ENCODE measurements at places on chromosomes 1 and 21.

DNA sequence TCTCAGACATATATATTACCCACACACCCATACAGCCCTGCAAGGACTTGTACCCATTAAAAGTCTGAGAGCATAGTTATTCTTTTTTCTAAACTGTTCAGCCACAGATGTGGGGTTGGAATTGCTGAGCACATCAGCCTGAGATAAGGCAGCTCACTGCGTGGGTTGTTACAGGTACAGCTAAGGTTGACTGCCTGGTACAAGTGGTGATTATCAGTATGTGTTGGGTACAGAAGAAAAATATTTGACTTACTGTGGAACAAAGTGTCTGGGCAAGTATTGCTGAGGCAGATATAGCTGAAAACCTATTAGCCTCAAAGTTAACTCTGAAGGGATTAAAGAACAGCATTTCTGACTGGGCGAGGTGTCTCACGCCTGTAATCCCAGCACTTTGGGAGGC, 5.0 kb downstream of the STX12 start:
- DNase-seq: no peak

DNA sequence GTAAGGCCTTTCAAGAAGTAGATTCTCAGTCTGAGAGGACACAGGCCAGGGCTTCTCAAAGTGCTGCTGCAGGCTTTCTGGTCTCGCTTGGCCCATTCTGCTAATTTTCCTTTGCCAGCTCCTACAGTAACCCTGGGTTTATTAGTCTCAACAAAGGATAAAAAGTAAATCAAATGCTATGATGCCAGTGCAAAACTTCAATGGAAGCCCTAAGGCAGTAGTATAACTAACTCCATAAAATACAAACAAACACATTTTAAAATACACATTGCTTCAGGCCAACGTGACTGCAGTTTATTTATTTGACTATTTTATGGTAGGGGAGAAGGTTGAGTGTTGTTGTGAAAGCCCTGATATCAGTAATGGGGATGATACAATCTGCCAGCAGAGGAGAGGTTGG, 89.6 kb downstream of the NRDC start:
- no peak for DNase-seq

- DNase-seq: no peak
Measured at GRCh38 chr1:184228558-184228957, 158.3 kb upstream of the C1orf21 start.

- no peak for DNase-seq
Measured at GRCh38 chr1:226870026-226870400, 403 bp upstream of the PSEN2 start.

DNA sequence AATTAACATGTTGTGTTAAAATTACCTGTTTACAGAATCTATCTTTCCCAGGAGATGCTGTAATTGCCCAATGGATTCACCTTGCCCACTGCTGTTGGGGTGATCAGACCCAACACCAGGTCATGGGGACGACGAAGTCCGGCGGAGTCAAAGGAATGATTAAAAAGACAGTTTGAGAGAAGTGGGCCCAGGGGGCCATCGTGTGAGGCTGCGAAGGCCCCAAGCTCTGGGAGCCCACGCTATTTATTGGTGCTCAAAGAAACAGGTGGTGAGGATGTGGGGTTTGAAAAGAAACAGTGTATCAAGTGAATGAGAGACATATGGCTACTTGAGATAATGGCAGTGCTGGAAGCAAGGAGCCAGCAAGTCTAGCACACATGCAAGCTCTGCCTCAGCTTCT, 16.3 kb upstream of the L1TD1 start:
- no peak for DNase-seq

DNA sequence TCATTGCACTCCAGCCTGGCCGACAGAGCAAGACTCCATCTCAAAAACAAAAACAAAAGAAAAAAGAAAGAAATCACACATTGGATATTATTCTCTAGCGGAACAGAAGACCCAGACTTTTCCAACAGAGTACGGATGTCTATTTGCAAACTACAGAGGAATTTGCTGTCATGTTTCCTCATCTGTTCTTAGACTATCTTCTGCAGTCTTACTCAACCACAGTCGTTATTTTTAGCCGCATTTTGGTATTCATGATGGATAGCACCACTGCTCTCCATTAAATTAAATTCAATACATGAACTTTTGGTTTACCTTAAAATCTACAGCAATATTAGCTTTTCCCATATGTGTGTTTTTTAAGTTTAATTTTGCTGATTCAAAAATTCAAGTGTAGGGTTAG, 14.2 kb upstream of the HEATR1 start:
- no peak for DNase-seq

GRCh38 chr1:177181280-177181630, 10.5 kb downstream of the BRINP2 start:
- no peak for DNase-seq

GRCh38 chr1:235709018-235709417, 59.4 kb upstream of the GNG4 start:
- no peak for DNase-seq

GRCh38 chr1:1554926-1555915, 14.8 kb upstream of the TMEM240 start:
- no peak for DNase-seq

DNA sequence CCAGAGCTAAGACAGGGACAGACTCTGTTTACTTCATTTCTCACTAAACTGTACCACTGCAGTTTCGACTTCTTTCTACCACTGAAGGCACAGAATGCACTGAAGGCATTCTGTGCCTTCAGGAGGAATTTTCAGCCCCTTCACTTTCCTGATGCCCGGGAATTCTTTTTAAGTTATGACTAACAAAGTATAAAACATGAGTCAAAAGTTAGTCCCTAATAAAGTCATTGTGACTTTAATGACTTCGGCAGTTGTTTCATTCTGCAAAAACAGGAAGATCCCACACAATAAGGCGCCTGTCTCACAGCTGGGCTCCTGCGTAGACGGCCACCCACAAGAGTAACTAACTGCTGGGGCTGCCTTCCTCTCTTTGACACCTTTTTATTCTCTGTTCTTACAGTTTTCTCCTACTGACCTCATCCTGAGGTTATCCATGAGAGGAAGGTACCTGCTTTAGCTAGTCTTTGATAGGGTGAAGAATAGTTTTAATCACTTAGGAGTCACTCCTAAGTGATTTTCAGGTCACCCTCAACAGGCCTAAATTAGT, 183.9 kb upstream of the SGIP1 start:
- DNase-seq: no peak

- DNase-seq: no peak
Measured at GRCh38 chr1:109773900-109774485, 10.3 kb upstream of the EPS8L3 start.

DNA sequence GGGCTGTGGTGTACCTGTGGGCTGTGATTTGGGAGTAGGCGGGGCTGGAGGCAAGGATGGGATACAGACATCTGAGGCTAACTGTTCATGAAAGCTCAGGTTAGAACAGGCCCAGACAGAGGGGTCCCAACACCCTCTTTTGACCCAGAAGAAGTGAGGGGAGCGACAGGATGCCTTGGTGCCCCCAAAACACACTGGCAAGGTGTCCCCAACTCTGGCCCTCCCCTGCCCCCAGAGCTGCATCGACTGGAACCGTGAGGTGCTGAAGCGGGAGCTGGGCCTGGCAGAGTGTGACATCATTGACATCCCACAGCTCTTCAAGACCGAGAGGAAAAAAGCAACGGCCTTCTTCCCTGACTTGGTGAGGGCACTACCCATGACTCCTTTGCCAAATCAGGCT, 27.6 kb upstream of the PADI4 start:
- no peak for DNase-seq

DNA sequence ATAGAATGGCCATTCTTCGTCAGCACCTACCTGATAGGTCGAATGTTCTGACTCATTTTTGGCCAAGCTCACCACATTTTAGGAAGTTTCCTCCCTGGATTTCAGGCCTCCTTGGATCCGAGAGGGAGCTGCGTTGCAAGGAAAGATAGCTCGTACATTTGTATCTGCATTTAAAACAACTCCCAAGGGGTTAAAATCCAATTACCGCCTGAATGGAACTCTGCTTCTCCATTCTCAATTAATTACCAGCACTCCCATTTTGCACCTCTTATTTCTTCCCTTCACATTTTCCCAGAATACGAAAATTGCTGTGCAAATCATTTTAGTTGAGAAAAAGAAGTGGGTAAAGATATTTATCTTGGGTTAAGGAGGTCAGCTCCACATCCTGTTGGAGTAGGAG, 610.7 kb downstream of the NPHP4 start:
- DNase-seq: no peak

DNA sequence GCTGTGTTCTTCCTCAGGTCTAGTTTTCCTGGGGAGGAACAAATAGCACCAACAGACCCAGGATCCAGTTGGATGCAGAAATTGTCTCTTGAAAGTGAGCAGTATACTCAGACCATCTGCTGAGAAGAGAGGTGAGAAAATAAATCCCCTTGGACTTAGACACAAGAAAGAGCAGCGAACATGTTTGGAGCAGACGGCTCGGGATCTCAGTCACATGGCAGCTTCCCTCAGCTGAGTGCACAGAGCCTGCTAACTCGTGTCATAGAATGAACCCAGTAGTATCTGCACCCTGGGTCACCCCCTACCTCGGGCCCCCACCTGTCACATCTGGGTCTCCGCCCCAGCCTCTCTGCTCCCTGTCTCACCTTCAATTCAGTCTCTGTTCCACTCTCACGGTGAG, 115.6 kb downstream of the CCDC185 start:
- DNase-seq: no peak

- no peak for DNase-seq
Measured at GRCh38 chr1:154445040-154445472, 39.9 kb downstream of the IL6R start.

DNA sequence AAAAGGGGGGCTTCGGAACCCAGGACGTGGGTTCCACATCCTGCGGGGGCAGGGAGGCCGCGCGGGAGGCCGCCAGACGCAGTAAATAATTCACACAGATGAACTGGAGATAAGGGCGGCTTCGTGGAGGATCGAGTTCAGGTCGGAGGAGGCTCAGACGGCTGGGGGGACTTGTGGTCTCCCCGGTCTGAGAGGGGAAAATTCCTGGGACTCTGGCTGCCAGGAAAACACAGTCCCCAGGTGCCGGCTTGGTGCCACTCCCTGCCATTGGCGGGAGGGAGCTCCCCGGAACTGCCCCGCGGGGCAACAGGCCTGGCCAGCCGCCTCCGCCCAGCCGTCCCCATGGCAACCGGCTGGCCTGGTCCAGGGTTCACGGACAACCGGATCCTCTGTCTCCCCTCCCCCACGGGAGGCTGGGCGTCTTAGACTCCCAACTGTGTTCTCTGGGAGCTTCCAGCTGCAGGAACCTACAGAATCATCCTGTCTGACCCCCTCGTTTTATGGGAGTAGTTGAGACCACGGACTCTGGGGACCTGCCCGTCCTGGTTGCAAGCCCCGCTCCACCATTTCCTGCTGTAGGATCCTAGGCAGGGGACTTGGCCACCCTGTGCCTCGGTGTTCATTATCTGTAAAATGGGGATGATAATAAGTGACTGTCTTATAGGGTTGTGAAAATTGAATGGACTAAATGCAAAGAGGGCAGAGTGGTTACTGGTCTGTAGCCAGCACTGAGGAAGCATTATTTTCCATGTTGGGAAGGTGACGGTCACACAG, 9.6 kb downstream of the CAMK2N1 start:
- DNase-seq: no peak

DNA sequence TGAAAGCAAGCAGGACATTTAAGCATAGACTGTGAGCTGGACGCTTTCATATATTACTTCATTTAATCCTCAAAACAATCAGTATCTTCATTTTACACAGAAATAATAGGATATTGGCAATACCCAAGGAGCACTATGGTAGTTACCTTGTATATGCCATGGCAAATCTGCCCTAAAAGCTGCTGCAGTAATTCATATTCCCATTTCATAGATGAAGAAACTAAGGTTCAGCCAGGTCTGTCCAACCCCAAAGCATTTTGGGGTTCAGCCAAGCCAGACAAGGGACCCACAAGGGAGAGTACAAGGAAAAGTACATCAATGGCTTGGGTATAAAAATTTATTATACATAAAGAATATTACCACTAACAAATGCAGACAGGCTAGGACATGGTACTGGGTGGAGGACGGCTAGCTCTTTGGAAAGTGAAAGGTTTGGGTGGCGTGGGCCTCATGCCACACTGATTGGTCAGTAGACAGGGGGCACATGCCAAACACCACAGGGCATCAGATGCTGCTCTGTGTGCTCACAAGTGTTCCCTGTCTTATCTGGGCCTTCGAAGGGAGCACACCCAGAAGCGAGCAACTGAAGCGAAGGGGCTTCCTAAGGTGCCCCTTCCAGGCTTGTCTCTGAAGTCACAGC, 23.9 kb upstream of the PTAFR start:
- no peak for DNase-seq

DNA sequence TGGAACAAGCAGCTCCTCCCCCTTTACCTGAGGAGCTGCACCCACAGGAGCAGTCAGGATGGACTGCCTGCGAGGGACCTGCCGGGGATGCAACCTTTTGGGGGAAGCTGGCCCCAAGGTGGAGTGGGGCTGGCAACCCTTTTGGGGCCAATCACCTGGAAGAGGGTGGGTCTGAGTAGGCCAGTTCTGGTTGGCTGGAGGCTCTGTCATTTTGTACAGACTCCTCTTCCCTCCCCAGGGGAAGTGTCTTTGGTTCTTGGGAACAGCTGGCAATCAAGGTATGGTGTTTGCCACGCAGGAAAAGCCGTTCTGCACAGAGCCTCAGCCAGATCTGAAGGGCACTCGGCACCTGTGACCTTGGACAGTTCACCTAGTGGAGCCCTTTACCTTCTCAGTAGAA, 280 bp upstream of the A3GALT2 start:
- no peak for DNase-seq

DNA sequence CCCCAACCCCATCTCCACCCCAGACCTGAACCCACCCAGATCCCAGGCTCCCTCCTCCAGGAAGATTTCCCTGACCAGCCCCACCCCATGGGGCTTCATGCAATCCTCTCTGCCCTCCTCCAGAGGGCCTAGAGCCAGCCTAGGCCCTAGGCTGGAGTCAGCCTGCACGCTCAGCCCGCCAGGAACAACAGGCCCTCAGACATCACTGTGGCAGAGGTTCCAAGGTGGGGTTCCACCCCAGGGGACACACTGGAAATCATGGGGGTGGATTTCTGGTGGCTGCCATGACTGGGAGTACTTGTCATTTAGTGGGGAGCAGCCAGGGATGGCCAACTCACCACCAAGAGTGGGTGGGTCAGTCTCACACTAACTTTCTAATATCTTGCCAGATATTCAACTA, 122.0 kb downstream of the GLIS1 start:
- no peak for DNase-seq

DNA sequence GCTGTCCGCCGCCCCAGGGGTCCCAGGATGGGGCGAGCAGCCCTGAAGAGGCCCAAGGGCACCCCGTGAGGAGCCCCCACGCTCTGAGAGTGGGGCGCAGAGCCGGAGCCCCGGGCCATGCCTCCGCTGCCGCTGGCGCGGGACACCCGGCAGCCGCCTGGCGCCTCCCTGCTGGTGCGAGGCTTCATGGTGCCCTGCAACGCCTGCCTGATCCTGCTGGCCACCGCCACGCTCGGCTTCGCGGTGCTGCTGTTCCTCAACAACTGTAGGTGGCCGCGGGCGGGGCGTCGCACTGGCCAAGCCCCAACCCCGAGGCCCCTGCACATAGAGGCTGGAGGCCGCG, 14.5 kb downstream of the AGRN start:
- no peak for DNase-seq

DNA sequence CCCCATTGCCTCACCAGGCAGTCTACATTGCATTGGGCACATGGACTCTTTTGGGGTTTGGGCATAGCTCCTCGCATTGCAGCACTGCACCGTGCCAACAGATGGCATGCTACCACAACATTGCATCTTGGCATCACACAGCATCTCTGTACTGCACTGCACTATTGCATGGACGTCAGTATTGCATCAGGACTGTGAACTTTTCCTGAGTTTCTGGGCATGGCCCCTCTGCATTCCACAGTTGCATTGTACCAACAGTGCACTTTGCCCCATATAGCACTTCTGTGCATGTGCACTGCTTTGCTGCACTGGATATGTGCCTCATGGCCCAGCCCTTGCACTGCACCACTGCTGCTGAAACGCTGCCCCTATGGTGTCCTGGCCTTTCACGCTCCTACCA, 9.6 kb downstream of the PTPRU start:
- DNase-seq: no peak

Measured in iPS DF 6.9 (cell line).